ENCODE measurements at places on chromosomes 7 and 10.

DNA sequence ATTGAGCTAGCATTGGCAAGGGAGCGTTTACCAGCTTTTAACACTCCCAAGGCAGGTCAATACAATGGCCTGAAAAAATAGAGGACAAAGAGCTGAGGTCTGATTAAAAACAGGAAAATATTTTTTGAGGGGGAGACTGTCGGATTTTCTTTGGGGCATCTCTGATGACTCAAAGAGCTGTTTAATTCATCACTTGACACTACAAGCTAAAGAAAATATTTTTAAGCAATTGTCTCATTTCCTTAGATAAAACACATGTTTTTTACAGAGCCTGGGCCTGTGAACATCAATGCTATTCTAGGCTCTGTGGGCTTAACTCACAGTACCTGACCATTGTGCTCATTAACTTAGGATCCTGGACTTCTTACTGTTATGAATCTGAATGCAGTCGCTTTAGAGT lies 100.8 kb downstream of the NRP1 start:
- DNase-seq: no peak

- no peak for DNase-seq
These were observed 74.0 kb downstream of the ARID5B start for GRCh38 chr10:61975391-61975932.

GRCh38 chr10:89393898-89394297 lies 1.5 kb downstream of the IFIT1 start:
- no peak for DNase-seq

DNA sequence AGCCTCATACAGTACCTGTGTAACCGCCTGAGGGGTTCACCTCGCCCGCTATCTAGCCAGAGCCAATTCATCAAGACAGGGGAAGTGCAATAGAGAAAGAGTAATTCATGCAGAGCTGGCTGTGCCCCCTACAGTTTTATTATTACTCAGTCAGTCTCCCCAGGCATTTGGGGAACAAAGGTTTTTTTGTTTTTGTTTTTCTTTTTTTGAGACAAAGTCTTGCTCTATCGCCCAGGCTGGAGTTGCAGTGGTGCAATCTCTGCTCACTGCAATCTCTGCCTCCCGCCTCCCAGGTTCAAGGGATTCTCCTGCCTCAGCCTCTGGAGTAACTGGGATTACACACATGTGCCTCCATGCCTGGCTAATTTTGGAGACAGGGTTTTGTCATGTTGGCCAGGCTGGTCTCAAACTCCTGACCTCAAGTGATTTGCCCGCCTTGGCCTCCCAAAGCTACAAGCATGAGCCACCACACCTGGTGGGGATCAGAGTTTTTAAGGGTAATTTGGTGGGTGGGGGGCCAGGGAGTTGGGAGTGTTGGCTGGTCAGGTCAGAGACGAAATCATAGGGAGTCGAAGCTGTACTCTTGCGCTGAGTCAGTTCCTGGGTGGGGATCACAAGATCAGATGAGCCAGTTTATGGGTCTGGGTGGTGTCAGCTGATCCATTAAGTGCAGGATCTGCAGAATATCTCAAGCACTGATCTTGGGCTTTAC lies 116.5 kb downstream of the MARCHF5 start:
- DNase-seq: no peak

GRCh38 chr10:89304026-89304425 lies 2.2 kb downstream of the IFIT2 start:
- DNase-seq: no peak

- DNase-seq: no peak
These were observed at the start of gene LRRN3 for GRCh38 chr7:111090846-111091245. TSS of gene LRRN3 (plus strand) at chr7:111091127. CDS start at chr7:111122773, 31,646 bp downstream.

DNA sequence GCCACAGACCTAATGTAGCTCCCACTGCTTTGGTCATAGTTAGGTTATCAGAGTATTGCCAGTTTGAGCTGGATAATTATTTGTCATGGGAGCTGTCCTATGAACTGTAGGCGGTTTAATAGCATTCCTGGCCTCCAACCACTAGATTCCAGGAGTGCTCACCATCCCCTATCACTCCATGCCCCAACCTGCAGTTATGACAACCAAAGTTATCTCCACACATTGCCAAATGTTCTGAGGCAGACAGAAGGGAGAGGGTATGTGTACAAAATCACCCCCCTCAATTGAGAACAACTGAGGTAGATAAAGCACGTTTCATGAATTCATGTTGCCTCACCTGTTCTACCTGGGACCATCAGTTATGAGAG lies 119.0 kb upstream of the CACUL1 start:
- no peak for DNase-seq
